COR-L47 (cell line): ENCODE measurements at places on chromosomes 3 and 15.

GRCh38 chr15:100373120-100373896 lies 31.5 kb upstream of the ADAMTS17 start:
- peak; percentile 41 for DNase-seq

DNA sequence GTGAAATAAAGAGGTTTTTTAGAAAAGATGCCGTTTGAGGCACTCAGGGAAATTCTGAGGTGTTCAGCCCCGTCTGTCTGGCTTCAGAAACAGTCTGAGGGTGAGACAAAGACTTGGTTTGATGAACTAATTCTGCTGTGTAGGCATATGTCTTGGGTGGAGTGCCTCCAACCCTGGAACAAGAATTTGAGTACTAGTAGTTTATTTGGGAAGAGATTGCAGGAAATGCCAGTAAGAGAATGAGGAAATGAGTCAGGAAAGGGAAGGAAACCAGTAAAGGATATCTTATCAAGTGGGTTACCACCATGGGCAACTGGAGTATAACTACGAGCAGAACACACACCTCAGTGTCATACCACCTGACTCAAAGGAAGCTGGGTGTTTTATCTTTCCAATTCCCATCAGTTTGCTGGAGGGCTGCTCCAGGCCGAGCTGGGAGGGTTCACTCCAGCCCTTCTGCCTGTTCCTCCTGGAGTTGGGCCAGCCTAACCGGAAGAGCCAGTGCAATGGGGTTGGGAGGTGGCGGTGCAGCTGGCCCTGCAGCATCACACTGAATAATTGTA lies 75.3 kb downstream of the TGFBR2 start:
- no peak for DNase-seq

DNA sequence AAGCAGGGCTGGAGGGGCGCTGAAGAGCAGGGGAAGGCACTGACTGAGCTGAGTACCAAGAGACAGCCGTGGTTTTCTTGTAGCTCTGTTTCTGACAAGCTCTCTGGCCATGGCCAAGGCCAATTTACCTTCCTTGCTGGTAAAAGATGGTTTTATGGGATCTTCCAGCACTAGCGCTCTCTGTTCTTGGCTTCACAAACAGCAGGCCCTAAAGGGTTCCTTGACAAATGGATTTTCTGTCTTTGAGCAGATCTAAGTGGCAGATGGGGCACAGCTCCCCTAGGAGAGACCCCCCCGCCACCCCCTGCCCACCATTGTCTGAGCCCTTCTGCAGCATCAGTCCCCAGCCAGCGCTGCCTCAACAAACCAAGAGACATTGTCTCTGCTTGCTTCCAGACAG lies 66.6 kb downstream of the GAP43 start:
- DNase-seq = no peak

DNA sequence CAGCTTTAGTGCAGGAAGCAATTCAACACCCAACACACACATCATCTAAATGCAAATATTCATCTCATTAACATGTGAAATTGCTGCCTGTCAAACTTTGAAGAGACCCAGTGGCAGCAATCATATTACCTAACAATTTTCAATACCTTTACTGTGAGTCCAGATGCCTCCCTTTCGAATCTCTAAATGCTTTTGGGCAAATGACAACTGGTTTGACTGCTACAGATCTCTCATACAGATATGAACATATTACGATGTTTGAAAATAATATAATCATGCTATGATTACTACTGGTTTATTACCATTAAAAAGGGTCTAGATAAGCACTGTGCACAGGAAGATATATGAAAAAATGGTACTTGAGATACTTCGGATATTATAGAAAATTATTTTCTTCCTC lies 137.9 kb downstream of the ADAMTS9 start:
- DNase-seq = no peak

DNA sequence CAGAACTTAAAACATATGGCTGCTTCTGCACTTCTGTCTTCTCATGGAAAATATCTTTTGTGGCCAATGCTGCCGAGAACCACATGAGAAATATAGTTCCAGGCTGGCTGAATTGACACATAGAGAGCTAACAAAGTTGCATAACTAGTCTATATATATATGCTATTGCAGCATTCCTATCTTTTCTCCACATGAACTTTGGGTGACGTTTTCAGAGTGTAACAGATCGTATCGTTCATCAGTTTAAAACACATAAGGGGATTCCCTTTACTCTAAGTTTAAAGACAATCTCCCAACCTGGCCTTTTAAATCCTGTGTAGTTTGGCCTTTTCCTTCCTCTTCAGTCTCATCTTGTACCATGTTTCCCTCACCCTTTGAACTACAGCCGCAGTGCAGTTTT lies 394.2 kb upstream of the CBLB start:
- no peak for DNase-seq

DNA sequence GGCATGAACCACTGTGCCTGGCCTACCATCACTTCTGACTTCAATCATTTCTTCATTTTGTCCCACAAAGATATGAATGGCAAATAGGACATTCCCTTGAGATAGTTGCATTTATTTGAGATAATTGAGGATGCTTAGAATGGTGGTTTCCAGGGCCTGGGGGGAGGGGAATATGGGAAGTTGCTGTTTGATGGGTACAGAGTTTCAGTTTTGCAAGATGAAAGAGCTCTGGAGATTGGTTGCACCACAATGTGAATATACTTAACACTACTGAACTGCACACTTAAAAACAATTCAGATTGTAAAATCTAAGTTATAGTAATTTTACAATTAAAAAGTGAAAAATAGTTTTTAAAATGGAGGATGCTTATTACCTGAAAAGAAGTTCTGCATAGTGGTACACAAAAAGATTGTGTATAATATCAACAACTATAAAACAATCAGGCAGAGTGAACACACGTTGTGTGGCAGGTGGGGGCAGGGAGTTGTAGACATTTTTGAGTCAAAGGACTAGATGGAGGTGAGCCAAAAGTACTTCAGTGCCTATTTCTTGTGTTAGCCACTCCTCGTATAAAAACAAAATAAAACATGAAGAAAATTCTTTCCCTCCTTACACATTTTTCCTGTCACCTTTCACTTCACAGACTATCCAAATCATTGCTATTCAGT lies 18.5 kb upstream of the RIOX2 start:
- DNase-seq = no peak

DNA sequence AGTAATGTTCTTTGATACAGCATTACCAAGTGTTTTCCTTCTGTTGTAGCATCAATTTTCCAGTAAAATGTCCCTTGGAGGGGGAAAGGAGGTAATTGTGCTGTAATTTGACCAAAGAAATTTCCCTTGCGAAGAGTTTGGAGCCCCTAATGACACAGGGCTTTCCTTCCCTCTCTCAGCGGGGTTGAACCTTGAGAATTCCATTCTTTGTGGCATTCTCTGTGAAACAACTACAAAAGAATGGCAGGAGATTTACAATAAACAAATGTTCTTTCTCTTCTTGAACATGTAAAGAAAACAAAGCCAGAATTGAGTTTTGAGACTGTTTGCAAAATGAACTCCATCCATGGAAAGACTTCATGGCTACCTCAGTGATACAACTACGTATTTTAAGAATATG lies 53.4 kb downstream of the SIDT1 start:
- DNase-seq = no peak

DNA sequence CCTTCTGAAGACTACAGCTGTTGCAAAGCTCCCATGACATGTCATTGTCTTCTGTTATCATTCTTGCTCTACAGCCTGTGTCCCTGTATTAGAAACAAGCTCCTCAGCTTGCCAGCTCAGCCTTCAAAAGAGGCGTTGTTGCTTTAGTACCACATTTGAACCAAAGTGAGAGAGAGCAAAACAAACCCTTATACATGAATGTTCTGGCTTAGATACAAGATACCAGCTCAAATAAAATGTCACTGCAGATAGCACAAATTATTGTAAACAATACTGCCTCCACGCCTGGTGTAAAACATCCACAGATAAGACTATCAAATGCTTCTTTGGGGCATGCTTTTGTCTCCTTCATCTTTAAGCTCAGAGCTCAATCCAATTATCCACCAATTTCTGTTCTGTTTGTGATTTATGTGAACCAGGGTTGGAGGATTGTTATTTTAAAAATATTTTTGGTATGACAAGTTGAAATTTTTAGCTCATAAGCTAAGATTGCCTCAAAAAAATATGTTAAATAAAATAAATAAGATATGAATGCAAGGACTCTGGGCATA lies 403.6 kb upstream of the CDIN1 start:
- no peak for DNase-seq

DNA sequence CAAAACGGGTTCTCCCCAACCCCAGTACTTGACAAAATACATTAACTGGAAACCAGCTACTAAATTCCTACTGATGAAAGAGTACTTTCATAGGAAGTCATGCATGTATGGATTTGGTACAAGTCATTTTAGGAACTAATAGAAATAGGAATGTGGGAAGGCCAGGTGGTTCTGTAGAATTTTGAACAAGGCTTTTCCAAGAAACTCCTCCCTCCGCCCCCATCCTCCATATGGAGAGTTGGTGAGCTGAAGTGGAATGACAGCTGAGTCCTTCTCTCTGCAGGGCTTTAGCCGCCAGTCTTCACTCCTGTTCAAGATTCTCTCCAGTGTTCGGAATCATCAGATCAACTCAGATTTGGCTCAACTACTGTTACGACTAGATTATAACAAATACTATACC lies 33.2 kb downstream of the TUBGCP4 start:
- no peak for DNase-seq

GRCh38 chr3:47070770-47071169 lies 91.3 kb downstream of the NBEAL2 start:
- no peak for DNase-seq

GRCh38 chr3:163196815-163197374 lies 1700.3 kb downstream of the OTOL1 start:
- no peak for DNase-seq

DNA sequence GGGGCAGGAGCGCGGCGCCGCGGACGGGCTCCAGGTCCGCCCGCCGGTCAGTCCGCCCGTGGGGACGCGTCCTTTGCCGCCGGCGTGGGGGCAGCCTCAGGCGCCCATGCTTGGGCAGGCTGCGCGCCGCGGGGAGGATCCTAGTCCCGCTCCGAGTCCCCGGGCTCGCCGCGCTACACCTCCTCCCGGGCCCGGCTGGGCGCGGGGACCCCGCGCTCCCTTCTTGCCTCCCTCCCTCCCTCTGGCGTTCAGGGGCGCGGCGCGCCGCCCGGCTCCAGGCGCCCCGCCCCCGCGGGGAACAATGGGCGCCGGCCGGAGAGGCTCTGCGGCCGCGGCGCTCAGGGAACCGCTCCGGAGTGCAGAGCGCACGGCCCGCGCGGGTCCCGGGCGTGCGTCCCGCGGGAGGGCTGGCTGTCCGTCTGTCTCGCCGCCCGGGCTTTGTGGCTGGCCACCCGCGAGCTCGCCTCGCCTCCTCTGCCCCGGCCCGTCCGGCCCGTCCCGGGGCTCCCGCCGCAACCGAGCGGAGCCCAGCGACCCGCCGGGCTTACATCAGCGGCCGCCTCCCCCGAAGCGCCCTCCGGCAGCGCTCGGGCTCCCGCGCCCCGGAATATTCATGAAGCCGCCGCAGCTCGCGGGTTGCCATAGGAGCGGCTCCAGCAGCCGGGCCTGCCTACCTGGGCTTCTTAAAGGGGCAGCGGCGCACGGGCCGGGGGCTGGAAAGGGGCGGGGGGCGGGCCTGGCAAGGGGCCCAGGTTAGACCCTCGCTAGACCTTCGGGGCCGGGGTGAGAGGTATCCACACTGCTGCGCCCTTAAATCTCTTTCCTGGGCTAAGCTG lies at the start of gene HCN4:
Gene HCN4 (minus strand): TSS at position 658 of the 836 bp plus-strand sequence. CDS start 688 bp downstream, outside the sequence.
- peak; percentile 53 for DNase-seq

GRCh38 chr3:11037241-11037873 lies 44.8 kb downstream of the SLC6A1 start:
- no peak for DNase-seq

DNA sequence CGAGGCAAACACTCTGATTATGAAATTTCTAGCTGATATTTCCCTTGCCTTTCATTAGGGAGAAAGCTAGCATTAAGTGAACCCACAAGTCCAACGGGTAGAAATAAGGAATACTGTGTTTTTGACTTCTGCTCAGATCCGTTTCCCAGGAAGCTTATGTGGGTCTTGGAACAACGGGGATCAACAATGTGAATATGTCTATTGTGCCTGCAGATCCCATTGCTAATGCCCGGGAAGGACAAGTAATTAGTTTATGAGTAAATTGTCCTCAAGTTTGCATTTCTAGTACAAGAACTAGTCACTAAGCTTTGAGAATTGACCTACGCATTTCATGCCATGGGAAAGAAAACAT lies 236.4 kb downstream of the UACA start:
- peak; percentile 36 for DNase-seq

- no peak for DNase-seq
These were observed 987.0 kb upstream of the CFAP20DC start for GRCh38 chr3:60036803-60037202.

DNA sequence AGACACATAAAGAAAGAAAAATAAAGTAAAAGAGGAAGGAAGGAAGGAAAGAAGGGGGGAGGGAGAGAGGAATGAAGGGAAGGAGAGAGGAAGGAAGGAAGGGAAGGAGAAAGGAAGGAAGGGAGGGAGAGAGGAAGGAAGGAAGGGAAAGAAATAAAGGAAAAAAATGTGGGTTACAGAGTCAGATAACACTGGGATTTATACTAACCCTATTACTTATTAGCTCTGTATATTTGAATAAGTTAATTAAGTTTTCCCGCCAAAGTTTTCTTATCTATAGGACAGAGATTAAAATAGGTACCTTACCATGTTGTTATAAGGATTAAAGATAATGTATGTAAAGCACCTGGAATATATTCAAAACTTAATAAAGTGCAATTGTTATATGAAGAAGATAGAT lies 439.3 kb upstream of the KCNMB2 start:
- DNase-seq = no peak

DNA sequence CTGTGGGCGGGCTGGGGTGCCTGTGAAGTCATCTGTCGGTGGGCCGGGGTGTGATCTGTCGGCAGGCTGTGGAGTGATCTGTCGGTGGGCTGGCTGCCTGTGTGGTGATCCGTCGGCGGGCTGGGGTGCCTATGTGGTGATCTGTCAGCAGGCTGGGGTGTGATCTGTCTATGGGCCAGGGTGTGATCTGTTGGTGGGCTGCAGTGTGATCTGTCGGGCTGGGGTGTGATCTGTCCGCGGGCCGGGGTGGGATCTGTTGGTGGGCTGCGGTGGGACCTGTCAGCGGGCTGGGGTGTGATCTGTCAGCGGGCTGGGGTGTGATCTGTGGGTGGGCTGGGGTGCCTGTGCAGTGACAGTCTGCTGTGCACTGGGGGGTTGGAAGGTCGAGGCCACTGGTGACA lies 204.5 kb downstream of the XXYLT1 start:
- DNase-seq = no peak

GRCh38 chr3:60746695-60747416 lies 504.4 kb downstream of the FHIT start:
- no peak for DNase-seq

DNA sequence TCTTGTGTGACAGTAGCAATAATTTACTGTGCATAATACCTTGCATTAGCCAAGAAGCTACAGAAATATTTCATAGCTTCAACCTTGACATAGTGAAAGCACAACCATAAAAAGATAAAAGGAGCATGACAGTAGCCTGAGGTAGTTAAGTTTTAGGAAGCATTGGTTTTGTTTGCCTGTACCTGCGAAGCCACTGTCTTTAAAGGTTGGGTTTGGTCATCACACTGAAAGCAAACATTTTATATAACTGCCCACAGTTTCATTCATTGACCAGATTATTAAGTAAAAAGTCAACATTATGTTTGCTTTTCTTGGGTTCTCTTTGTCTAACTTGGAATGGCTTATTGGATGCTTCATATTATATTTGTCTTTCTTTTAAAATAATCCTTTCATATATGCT lies 450.1 kb upstream of the IL12A start:
- no peak for DNase-seq
